ENCODE measurements at places on chromosomes 12 and 14.

DNA sequence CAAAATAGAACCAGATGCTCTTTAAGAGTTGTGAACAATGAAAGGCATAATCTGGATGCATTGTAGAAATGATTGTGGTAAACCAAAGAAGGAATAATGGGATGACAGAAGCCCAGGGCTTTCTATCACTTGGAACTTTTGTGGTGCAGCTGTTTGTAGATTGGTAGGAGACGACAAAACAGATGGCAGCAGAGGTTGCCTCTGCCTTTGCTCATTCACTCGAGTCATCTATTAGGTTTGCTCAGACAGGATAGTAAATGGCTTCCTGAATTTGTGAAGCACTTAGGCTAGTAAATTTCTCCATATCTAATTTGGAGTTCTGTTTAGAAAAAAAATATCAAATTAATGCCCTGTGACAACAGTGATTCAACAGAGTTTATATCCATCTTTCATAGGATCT lies 78.4 kb downstream of the FGD4 start:
- no peak for DNase-seq

GRCh38 chr14:23665302-23666016 lies 29.3 kb downstream of the DHRS2 start:
- DNase-seq: no peak

DNA sequence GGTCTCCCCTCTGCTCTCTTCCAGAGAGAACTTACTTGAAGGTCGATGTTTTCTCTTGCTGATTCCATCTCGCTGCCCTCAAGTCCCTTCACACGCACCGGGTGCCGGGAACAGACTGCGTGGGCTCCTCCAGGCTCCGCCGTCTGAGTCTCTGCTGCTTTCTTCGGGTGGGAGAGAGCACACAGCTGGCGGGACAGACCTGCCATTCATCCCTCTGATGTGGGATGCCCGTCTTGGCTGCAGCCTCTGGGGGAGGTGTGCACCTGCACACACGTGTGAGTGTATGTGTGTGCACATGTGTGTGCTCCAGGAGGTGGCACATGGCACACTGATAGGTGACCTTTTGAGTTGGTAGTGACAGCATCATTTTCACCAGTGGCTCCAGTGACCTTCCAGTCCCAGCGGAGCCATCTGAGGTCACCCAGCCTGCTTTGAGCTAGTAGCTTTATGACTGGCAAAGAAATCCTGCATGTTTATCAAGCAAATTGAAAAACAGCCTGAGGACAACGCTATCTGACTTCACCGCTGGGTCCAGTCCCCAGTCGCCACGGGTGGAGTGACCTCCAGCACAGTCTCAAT lies at the start of gene NINJ2:
Gene NINJ2 (minus strand): TSS at position 153 of the 579 bp plus-strand sequence. CDS start 85 bp downstream, at position 68.
- no peak for DNase-seq

GRCh38 chr12:89151536-89151935 lies 200.8 kb downstream of the DUSP6 start:
- no peak for DNase-seq

- peak; percentile 64 for DNase-seq
These were observed 380.1 kb downstream of the RAD51B start for GRCh38 chr14:68199554-68200151.

- DNase-seq: no peak
These were observed 11.4 kb upstream of the CYP46A1 start for GRCh38 chr14:99672506-99673304.

DNA sequence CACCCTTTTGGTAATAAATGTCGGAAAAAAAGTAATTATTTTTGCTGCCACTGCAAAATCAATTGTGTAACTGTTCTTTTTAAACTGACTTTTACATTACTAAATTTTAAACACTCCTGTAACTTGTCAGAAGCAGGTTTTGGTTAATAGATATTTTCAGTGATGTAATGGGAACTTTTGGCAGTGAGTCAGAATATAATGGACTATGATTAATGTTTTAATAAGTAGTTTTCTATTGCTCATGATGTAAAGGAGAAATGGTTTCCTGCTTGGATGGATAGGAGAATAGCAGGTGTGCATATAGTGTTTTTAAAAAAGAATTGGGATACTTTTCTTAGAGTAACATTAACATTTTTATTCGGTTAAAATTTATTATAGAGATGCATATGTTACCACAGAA lies 58.8 kb downstream of the TRMT5 start:
- DNase-seq: no peak

DNA sequence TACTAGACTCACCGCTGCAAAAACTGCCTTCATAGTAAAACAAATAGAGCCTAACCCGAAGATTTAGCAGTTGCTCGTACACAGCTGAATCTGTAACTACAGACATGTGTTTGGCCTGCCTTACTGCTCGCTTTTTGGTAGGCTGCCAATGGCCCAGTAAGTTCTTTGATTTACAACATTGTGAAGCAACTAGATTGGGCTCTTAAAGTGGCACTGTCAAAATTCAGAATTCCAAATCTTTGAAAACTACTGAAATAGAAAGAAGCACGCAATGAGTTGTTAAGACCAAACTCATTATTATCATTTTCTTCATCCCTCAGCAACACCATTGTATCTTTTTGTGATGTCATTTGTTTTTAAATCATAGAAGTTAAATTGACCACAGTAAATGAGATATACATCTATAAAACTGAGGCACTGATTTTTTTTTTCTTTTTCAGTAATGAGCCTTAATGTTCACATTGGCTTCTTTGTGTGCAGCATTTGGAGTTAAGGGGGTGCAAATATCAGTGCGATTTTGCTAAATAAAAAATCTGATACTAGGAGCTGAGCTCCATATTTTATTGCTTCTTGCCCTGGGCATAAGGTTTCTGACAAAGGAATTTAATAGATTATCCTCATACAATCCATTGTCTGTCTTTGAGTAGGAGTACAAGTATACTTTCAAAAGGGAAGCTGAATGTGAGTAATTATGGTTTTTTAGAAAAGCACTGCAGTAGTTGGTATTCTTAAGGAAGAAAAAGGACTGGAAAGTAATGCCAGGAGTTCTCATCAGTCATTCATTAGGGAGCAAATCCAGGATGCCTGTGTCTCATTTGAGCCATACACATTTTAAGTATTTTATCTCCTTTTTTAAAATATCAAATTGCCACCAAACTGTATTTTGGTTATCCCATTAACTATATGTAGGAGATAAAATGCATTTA lies 138.5 kb downstream of the KICS2 start:
- DNase-seq: peak; percentile 83

DNA sequence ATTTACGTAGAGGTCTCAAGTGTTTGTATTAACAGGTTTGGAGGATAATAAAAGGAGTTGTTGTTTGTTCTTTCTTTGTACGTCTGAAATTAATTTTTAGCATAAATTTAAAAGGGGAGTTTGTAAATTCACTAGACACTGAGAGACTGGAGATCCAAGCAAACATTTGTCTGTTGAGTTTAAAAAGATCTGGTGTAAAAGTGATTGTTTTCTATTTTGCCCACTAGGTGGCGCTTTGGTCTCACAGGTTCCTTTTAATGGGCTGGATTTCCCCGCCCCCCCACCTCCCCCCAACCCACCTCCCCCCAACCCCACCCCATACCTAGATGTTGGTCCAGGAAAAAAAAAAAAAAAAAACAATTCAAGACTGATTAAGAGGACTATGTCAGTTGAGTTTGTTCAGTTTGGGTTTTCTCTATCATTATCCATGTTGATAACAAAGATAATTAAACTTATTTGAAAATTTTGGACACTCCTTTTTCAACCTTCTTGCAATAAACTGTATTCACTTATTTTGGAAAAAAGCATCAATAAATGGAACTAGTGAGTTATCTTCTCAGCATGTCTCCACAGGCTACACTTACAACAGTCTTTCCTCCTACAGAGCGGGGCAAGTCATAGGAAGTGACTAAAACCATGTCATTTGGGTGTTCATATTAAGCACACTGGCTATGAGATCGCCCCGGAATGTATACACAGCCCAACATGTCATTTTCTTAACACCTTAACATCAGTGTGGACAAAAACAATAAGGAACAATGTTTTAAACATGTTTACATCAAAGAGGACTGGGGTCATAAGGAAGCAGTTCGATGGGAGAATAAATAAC lies 841.1 kb downstream of the NRXN3 start:
- peak; percentile 7 for DNase-seq

- DNase-seq: no peak
These were observed 220.5 kb upstream of the ATXN7L3B start for GRCh38 chr12:74317078-74317601.

DNA sequence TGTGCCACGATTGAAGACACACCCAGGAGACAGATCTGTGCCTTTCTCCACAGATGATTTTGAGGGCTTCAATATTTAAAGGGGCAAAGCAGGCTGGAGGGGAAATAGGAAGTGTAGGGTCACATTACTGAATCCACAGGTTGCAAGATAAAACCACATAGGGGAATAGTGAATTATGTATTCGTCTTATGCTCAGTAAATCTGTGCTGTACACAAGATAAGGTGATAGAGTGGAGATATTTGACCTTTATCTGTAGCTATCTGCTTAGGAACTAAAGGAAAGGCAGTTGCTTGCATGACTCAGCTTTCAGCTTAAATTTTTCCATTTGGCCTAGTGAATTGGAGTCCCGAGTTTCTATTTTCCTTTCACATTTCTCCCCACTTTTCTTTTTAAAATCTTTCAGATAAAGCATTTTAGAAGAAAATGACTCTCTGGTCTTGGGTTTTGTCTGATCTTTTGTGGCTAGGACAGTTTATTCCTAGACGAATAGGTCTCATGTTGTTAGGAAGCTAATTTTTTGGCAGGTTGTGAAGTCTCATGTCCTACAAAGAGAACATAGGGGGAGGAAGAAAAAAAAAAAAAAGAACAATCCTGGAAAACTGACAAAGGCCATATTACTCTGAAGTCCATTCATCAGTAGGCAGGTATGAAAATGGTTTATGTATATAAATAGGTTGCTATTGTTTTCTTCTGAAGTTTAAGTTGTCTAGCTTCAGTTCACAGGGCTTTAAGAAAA lies 55.4 kb downstream of the FBXO33 start:
- DNase-seq: no peak

- DNase-seq: no peak
These were observed 575.9 kb upstream of the MDGA2 start for GRCh38 chr14:48251290-48251689.

GRCh38 chr14:21846227-21846885 lies 172.7 kb upstream of the OR4E1 start:
- peak; percentile 19 for DNase-seq

- DNase-seq: no peak
These were observed 27.7 kb upstream of the TSPAN11 start for GRCh38 chr12:30898846-30899245.

DNA sequence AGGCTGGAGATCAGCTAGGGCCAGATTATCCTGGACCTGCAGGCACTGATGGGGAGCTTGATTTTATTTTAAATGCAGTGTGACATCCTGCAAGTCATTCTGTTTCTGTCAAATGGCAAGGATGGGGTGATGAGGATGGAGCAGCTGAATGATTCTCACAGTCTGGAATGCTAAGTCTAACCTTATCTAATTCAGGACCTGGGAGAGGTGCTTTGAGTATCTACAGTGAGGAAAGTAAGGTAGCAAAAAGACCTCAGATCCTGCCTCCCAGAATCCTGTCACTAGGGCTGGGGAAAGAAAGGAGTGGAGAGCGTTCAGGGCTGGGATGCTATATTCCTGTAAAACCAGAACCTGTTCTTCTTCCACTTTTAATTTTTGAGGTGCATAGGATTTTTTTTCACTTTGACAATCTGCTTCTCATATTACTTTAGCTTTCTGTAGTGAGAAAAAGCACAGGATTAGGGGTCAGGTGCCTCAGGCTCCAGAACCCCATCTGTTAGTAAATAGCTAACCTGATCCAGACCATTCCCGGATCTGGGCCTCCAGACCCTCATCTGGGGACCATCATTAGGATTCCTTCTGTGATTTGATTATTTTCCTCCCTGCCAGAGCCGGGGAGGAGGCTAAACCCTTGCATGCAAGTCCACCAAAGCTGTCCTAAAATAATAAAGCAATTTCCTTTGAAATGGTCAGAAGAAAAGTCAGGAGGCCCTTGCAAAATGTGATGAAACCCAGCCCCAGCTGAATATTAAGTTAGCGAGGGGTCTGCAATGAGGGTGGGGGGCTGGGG lies 54.7 kb downstream of the ASCL1 start:
- no peak for DNase-seq

DNA sequence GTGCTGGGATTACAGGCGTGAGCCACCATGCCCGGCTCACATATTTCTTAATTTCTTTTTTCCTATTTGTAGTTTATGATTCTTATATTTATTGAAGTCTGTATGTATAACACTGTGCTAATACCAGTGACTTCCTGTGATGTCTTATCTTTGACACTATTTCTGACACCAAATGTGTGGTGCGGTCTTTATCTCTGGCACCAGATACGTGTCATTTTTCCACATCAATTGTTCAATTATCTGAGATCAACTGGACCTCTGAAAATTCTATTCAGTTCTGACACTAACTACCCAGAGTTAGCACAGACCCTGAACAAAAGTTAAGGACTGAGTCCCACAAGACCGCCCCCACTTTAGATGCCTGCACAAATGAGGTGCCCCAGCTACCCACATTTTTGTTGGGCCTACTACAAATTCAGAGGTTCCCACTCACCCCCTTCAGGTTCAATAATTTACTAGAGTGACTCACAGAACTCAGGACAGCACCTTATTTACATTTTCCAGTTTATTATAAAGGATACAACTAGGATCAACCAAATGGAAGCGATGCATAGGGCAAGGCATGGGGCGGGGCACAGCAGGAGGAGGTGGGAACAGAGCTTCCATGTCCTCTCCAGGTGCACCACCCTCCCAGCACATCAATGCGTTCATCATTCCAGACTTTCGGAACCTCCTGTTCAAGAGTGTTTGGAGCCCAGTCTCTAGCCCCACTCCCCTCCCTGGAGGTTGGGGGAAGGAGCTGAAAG lies 11.6 kb upstream of the SRSF9 start:
- DNase-seq: no peak

- DNase-seq: no peak
These were observed 71.4 kb upstream of the GPR68 start for GRCh38 chr14:91315844-91316267.

DNA sequence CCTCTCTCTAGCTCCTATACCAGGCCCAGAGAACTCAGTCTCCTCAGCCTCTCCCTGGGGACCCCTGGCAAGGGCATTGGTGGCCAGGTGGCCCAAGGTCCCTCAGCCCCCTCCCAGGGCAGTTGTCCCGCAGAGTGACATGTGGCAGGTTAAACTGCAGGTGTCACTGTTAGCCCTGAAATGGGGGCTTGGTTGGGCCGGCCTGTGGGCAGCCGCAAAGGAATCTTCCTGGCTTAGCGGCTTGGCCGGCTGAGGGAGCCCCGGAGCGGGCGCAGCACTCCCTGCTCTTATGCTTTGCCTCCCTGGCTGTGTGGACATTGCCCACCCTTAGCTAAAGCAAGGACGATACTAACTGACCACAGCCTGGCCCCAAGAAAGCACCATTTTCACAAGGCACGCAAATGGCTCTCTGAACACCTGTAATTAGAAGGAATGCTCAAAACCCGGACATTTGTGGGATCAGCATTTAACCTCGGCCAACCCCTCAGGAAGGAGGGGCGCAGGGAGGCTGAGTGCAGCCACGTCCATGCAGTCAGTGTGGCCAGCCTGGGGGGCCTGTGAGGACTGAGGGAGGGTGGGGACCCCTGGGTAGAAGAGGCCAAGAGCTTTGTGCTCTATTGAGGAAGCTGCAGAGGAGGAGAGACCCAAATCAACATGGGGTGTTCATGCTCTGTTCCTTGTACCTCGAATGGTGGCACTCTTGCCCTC lies 82.2 kb downstream of the PAPOLA start:
- DNase-seq: peak; percentile 88

Data from HAP-1 (cell line).